Activated CD4-positive, alpha-beta T cell treated with anti-CD3 and anti-CD28 coated beads, Interleukin-2, amount 50 U/mL, for 4 hours (primary cell): ENCODE measurements at places on chromosomes 12 and 14.

GRCh38 chr12:72075891-72076557 is 137.4 kb downstream of the TPH2 start:
- no peak for DNase-seq

- DNase-seq = no peak
Observed at GRCh38 chr14:95322651-95323050, 2.9 kb upstream of the CLMN start.

GRCh38 chr14:69242311-69243224 is 17.4 kb upstream of the GALNT16 start:
- DNase-seq = peak; percentile 47

GRCh38 chr14:50040401-50040775 is 76.0 kb downstream of the VCPKMT start:
- peak; percentile 25 for DNase-seq

DNA sequence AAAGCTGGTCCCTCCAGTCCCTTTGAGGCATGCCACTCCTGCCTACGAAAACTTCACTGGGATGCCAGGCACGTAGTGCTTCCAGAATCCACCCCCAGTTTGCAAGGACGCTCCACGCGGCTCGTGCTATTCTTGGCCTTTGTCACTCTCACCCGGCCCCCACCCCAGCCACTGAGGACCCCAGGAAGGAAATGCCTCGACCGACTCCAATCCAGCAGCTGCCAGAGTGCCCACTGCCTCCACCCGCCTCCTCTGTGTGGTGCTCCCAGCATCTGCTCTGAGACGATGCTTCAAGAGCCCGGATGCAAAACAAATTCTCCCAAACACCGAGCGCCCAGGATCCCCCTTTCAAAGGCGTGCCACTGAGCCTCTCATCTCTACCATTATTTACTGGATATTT is 123.9 kb downstream of the RFLNA start:
- DNase-seq = no peak

DNA sequence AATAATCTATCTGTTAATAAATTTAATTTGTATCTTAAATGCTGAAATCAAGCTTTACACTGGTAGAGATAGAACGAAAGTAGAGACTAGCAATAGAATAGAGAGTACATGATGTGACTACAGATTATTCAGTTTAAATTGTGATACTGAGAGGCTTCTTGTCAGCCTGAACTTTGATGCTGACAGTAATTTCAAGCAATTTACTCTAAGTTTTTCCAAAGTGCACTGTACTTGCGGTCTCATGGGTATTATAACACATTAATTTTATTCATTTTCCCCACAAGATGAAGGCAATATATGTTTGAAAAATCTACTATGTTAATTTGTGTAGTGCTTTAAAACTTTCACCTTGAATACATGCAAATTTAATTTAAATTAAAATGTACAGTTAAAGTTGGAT is 914.0 kb upstream of the FBXO33 start:
- DNase-seq = no peak

DNA sequence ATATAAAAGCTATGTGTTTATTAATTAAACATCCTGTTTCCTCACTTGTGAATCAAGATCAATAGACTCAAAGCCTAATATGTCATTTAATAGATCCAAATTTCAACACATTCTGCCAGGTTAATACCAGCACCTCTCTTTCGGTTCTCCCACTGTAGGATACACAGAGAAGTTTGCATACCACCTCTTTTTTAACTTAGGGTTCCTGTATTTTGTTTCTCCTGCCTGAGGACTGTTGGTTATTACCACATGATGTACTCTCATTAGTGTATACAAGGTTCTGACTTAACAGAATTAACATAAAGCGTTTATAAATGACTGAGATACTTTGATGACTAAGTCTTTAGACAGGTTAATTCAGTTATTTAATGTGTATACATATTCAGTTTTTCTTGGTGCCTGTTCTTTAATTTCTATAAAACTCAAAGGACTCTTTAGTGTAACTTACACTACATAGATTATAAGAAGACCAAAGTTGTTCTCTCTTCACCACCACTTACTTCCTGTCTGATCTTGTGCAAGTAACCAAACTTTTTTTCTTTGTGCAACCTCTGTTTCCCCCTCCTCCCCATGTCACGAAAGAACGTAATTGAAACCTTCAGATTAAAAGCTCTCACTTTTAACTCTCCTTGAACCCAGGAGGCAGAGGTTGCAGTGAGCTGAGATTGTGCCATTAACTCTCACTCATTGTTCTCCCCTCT is 89.8 kb upstream of the DNM1L start:
- DNase-seq = no peak

DNA sequence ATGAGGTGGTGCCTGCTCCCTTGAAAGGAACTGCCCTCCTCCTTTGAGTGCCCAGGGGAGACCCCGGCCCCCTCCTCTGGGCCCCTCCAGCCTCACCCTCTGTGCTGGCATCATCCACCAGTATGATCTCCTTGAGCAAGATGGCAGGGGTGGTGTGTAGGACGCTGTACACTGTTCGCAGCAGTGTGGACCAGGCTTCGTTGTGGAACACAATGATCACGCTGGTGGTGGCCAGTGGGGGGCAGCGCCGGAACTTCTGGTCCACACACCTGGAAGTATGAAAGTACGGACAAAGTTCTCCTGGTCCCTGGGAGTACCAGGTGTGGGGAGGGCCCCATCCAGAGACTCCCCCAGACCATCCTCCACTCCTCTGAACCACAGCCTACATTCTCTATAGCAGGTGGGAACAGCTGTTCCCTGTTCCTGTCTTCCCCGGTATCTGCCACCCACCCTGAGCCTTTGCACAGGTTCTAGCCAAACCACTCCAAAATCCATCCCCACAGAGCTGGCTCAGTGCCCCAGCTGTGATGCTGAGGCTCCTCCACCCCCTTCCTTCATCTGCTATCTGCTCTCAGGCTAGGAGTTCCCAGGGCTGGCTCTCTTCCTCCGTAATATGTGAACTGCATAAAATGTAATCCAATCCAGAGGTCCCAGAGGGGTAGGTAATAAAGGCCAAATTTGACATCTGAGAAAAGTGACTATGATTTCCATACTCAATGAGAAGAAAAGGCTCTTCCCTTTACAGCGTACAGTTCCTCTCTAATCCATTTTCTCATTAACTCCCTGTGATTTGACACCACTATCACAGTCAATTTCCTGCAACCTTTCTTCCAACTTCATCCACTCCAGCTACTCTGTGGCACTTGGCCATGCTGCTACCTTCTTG is 13.9 kb downstream of the GALNT6 start:
- no peak for DNase-seq

DNA sequence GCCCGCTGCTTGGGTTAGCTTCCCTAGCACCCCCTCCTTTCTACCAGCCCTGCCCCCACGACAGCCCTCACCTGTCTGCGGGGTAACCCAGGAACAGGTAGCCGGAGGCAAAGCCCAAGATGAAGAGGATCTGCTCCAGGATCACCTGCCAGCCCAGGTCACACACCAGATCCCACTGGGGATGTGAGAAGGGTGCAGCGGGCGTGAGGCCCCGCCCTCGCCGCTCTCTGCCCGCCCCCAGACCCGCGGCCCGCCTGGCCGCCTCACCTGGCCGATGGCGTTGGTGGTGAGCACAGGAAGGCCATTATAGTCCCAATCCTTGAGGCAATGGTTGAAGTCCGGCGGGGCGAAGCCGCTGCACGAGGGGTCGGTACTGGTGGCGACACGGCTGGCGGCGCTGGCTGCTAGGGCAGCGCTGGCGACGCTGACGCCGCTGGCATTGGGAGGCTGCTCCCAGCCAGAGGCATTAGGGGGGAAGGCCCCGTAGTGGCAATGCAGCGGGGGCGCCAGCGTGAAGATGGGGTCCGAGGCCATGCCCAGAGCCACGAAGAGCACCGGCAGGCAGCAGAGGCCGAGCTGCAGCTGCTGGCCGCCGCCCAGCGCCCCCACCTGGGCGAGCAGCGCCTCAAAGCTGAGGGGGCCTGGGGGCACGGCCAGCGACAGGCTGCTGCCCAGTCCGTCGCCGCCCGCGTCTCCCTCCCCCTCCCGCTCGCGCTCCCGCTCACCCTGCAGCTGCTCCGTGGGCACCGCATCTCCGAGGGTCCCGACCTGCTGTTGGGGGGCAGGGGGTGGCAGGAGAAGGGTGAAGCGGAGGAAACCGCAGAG is 794 bp downstream of the SLC22A17 start:
- no peak for DNase-seq

GRCh38 chr14:24904533-24904932 is 145.4 kb downstream of the STXBP6 start:
- no peak for DNase-seq

DNA sequence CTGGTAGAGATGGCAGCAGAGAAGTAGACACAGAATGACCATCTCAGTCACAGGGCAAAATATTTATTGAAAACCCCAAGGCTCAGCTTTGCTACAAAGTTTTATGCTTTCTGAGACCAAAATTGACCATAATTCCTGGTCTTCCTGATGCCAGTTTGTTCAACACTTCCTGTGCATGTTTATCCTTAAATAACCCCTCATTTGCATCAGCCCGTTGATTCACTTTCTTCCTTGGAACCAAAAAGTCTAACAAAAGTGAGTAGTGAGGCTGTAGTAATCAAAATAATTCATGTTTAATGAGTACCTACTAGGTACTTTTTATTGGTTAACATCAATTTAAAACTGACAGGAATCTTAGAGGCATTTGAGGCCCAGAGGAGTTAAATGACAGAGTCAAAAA is 51.7 kb downstream of the TRHDE start:
- no peak for DNase-seq

GRCh38 chr12:106128585-106129328 is 10.0 kb downstream of the NUAK1 start:
- no peak for DNase-seq

DNA sequence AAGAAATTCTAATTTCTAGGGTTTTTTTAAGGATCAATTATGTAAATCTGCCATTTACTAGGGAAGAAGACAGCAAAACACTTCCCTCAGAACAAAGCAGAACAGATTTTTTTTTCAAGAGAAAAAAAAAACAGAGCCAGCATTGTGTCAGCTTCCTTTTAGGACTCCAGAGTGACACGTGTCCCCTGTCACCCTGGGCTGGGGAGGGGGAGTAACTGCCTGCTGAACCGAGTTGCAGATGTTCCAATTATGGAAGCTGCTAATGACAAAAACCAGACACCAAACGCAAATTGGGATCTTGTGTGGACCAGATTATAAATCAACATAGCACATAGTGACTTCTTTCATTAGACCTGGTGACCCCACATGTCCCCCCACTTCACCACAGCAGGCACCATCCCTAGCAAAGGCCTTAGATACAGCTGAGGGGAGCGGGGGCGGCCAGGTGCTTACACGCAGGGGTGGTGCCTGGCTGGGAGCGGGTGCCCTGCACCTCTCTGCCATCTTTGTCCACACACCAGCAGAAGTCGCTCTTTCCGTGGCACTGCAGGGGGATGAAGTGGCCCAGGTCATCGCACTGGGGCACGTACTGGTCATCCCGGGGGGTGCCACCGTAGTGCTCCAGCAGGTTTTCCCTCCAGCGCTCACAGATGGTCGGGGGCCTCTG is 25.4 kb downstream of the RTRAF start:
- no peak for DNase-seq

DNA sequence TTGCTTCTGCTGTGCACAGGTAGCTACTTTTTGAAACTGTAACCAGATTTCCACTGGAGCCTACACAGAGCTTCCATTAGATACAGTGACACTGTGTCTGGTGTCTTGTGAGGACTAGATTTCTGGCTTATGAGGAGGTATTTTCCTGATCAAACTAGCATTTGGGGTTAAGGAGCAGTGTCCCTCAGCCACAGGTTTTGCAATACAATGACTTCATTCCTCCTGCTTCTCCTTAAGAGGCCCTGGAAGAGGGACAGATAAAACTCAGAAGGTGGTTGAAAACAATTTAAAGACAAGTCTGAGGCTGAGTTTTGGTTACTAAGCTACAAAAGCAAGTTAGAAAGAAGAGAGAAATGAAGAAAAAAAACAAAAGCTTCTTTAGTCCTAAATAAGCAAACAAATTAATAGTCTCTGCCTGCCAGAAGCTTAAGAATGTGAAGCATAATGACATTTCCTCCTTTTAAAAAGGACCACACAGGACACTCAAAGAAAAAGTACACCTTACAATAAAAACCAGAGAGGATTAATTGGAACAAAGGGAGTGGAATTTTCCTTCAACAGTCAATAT is 53.0 kb downstream of the PKP2 start:
- DNase-seq = no peak

DNA sequence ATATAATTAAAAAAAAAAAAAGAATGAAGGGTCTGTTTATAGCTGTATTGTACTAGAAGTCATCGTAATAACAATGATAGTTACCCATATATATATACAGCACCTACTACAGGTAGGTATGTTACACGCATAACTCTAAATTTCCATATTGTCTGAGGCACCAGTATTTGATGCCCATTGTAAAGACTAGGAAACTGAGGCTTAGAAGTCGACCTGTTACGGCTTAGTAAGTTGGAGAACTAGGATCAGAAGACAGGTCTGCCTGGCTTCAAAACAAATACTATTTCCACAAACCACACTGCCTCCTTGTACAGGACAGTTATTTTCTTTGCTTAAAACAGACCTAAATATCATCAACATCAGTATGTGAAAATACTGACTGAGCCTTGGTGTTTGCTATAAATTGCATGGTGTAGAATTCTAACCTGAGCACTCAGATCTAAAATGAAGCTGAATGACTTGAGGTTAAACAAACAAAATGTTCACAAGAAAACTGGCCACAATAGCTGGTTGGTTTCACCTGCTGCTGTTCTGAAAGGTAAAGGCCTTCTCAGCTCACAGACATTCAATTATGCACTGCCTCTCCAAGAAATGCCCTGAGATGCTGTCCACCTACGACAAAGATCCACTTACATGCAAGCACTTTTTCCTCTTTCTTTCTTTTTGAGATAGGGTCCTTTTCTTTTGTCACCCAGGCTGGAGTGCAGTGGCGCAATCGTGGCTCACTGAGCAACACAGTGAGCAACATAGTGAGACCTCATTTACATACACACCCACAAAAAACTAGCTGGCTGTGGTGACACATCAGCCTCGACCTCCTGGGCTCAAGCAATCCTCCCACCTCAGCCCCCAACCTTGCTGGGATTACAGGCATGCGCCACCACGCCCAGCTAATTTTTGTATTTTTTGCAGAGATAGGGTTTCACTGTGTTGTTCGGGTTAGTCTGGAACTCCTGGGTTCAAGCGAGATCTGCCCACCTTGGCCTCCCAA is 35.7 kb downstream of the SSH1 start:
- no peak for DNase-seq

DNA sequence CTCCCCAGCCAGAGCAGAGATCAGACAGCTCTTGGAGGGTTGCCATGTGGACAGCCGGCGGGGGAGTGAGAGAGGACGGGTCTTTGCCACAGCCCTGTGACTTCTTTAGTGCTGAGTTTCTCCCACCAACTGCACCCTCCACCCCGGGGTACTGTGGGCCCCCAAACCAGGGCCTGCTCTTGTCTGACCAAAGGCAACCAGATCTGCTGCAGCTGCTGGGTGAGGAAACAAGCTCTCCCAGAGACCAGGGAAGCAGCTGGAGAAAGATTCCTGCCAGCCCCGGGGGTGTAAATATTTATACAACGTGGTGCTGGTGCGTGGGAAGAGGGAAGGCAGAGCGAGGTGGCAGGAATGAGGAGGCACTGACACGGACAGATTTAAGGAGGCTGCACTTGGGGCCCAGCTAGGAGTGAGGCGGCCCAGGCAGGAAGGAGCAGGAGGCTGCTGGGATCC is 14.3 kb upstream of the ZFP36L1 start:
- DNase-seq = no peak
